ENCODE measurements at places on chromosomes 1 and 21.
A peak's percentile ranks its signal among the peaks of the same experiment; 100 is the strongest.

GRCh38 chr1:66876664-66877063, 48.0 kb downstream of the DNAI4 start:
- no peak for DNase-seq

DNA sequence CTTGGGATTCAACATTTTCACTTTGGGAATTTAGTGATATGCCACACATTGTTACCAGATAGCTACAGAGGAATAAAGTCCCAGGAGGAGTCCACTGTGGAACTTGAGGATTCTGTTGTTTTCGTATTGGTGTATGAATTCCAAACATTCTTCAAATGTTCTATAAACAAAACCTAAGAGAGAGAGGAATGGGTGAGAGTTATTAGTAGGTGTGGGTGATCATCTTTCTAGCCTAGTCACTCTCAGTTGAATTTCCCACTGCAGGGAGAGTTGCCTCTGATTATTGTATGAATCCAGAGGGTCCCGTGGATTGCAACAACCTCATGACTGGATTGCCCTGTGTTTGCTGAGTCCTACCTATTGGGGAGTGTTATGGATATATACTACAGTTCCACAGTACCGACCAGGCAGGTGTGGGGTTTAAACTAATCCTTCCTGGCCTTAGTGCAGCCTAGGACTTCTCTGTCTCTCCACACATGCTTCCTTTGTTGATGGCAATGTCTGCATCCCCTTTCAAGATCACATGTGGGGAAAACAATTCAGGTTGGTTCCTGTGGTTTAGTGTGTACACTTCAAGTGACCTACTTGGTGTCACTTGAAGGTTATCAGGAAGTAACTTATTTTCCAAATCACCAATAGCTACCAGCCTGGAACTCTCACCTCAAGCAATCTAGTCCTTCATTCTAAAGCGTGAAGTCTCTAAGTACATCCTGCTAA, 91.8 kb downstream of the ADCY10 start:
- no peak for DNase-seq

DNA sequence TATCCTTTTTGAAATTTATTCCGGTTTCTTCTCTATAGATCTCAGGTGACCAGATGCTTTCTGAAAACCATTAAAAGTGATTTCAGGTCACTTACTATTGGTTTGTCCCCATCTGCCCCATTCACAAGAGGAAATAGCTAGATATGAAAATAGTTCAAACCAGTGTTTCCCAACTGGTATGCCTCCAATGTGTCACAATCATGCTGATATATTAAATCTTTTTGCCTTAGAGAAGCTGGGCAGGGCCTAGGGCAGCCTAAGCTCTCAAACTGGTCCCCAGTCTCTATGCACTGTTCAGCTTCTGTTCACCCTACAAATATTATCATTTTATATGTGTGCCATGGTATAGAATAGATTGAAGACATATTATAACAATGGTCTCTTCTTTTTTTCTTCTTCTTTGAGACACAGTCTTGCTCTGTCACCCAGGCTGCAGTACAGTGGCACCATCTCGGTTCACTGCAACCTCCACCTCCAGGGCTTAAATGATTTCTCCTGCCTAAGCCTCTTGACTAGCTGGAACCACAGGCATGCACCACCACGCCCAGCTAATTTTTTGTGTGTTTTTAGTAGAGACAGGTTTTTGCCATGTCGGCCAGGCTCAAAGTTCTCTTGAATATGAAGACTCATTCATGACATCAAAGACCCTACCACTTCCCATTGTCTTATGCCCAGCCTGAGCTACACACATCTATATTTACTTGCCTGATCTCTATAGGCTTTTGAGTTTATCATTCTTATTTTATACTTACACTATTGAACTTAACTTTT, 15.7 kb downstream of the PTPN22 start:
- DNase-seq, result no peak

- no peak for DNase-seq
These were observed 154.4 kb upstream of the KLHDC7A start for GRCh38 chr1:18326211-18326897.

GRCh38 chr1:221783437-221783836, 41.5 kb upstream of the DUSP10 start:
- DNase-seq, result no peak

- no peak for DNase-seq
These were observed 162.8 kb downstream of the FASLG start for GRCh38 chr1:172821609-172822274.

DNA sequence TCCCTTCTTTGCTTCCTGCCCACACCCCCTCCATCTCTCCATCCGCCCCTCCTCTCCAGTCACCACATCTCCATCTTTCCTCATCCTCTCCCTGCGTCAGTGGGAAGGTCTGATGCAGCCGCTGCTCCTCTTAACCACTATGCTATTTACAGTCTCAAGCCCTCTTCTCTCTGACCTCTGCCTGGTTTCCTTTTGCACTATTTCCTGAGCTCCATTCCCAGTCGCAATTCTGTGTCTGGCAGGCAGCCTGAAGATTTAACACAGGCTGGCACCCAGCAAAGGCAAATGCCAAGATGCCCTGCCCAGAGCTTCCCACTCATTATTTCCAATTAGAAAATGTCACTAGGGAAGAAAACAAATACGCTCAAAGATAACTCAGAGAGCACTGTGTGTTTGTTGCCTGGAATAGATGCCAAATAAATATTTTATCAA, 89.6 kb upstream of the LPGAT1 start:
- DNase-seq, result peak; percentile 70

- DNase-seq, result no peak
These were observed 69.9 kb downstream of the NAV1 start for GRCh38 chr1:201608635-201609395.

DNA sequence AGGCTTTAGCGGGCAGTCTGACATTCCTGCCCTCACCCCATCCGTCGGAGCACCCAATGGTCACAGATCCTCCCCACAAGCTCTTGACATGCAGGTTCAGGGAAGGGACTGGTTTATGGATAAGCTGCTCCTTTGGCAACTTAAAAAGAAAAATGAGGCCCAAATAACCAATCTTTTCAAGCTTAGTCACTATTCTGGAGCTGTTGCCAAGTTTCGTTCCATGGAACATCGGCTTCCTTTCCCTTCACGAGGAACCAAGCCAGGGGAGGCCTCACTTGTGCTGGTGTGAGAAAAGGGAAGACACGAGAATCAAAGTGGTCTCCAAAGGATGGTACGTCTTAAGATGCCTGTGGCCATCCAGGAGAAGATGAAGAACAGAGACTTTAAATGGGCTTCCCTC, 46.1 kb upstream of the LPAR3 start:
- no peak for DNase-seq

DNA sequence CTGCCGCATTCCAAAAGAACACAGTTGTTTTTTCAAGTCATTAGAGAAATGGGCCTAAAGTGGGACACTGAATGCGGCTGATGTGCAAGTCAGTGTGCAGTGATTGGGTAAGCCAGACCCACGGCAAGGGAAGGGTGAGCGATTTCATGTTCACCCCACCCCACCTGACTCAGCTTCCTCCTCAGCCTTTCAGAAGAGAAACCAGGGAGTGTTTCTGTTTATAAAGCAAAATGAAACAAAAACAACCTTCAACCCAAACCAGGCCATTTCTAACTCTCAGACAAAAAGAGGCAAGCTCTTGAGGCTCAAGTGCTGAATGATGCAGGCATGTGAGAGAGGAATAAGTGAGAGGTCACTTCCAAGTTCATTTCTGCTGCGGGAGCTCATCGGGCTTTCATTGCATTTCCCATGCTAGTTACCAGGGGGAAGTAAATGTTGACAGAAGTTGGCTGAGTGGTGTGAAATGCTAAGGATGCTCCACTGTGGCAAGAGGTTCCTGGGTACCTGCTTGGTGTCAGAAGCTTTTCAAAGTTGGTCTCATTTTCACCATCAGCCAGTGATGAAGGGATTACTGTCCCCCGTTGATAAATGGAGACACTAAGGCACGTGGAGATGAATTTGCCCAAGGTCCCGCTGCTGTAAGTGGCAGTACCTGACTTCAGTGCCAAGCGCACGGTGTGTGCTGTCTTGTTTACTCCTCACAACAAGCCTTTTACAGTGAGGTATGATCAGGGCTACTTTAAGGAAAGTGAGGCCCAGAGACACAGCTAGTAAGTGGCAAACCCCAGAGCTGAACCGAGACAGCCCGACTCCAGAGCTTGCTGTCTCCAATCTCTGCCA, 29.1 kb downstream of the STPG1 start:
- no peak for DNase-seq

GRCh38 chr1:59976194-59977074, 49.9 kb upstream of the CYP2J2 start:
- peak; percentile 65 for DNase-seq

- DNase-seq, result no peak
These were observed 1316.8 kb upstream of the B3GALT2 start for GRCh38 chr1:194503209-194503608.

GRCh38 chr1:5297886-5298239, 643.5 kb downstream of the AJAP1 start:
- DNase-seq, result no peak

DNA sequence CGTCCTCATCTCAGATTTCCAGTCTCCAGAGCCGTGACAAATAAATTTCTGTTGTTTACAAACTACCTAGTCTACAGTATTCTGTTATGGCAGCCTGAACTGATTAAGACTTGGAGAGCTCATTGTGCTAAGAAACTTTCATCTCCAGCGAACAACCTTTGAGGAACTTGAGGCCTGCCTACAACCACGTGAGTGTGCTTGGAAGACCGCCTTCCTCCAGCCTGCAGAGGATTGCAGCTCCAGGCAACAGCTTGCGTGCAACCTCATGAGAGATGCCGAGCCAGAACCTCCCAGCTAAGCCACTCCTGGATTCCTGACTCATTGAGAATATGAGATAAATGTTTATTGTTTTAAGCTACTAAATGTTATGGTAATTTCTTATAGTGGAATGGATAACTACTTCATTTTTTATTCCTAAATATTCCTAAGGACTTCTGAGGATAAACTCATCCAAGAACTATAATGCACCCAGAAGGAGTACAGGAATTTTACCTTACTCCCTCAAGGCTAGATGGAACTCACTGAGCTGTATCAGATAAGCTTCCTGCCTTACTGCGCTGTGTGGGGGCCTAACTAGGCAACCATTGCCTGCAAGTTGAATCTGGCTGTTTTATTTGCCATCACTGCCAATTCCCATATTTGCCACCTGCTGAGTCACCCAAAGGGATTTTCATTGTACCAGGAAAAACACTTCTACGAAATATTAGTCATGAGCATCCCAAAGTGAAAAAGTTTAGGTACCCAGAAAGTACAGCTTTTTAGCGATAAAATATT, 17.6 kb downstream of the FAM177B start:
- peak; percentile 20 for DNase-seq

GRCh38 chr1:20192364-20192763, 6.0 kb upstream of the PLA2G2C start:
- DNase-seq, result no peak

DNA sequence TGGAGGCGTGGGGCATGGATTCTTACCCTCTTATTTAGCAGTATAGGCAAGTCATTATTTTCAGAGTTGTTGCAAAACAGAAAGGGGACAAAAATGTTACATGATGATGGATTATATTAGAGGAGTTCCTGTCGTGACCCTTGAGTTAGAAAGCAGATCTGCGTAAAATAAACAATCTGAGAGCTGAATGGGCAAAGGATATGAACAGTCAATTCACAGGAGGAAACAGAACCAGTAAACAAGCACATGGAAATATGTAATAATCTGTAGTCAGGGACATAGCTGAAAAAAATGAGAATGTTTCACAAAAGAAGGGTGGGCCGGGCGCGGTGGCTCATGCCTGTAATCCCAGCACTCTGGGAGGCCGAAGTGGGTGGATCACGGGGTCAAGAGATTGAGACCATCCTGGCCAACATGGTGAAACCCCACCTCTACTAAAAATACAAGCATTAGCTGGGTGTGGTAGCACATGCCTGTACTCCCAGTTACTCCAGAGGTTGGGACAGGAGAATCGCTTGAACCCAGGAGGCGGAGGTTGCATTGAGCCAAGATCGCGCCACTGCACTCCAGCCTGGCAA, 20.9 kb downstream of the RCAN1 start:
- no peak for DNase-seq

- peak; percentile 9 for DNase-seq
These were observed 156.0 kb downstream of the PDE4B start for GRCh38 chr1:65948609-65949229.

DNA sequence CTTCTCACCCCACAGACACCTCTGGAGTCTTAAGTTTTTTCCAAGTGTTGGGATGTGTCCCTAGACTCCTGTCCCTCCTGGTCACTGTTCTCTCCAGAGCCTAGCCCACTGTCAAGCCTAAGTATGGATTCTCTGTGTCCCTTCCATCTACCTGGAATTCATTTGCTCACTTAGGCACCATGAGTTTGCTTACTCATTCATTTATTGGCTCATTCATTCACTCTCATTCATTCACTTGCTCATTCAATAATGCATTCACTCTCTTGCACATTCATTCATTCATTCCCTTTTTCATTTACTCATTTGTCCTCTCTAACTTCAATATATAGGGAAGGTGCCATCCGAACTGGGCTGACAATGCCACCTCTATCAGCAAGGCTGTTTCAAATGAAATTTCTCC, 1.6 kb downstream of the S100A16 start:
- no peak for DNase-seq

GRCh38 chr1:207981976-207982375, 71.1 kb upstream of the CD34 start:
- peak; percentile 37 for DNase-seq

- no peak for DNase-seq
These were observed 71.4 kb downstream of the SLC44A5 start for GRCh38 chr1:75539230-75540116.

GRCh38 chr1:29450591-29450990, 214.3 kb downstream of the PTPRU start:
- DNase-seq, result no peak

DNA sequence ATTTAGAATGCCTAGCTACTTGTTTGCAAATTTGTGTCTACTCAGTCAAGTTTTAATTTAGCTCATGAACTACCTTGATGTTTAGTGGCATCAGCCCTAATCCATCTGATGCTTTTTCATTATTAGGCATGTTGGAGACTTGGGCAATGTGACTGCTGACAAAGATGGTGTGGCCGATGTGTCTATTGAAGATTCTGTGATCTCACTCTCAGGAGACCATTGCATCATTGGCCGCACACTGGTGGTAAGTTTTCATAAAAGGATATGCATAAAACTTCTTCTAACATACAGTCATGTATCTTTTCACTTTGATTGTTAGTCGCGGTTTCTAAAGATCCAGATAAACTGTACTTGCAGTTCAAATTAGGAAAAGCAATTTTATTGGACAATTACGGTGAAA, 7.6 kb downstream of the SOD1 start:
- DNase-seq, result no peak

DNA sequence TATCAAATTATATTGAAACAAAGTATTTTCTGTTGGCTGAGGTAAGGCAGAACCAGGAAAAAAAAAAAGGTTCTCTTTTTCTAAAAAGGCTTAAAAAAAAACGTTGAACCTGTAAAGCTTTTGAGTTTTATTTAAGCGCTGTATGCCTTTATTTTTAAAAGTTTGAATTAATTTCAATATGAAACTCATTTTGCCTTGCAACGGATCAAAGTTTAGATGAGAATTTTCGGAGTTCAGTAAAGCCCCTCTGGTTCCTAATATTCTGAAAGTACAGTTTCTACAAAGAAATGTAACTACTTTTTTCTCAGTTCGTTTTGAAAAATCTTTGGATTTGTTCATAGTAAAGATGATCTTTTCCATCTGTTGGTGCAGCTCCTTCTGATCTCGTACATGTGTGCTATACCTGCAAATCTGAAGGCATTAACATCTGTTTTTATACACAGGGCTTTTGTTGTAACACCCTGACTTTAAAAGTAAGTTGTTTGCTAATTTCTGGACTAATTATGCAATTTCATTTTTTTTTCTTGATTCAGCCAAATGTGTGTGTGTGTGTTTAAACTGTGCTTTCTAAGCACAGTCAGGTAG, 1.7 kb downstream of the ZBTB18 start:
- no peak for DNase-seq
